ENCODE measurements at places on chromosomes 5 and 9.

- peak; percentile 91 for DNase-seq
Measured at GRCh38 chr9:132406554-132407122, at the start of gene TTF1. Gene TTF1, minus strand, starts transcription at chr9:132406840. Its CDS starts 4,019 bp downstream, at chr9:132402821.

DNA sequence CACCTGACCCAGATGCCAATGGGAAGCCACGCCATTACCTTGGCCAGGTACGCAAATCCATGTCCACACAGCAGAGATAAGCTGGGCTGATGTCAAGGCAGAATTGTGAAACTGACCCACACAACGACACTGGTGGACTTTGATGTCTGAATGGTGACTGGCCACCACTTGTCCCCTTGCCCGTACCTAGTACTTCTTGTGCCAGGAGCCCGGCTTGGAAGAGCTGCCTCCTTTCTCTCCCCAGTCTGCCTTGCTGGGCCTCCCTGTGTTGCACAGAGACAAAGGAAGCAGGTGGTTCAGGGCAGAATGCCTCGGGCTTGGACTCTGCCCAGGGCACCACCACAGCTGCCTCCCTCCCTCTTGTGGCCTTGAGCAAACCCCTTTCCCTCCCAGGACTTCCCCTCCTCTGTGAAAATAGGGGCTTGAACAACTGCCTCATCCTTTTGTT, 23.3 kb downstream of the PTGES2 start:
- DNase-seq, result no peak

GRCh38 chr5:59842999-59843398, 50.5 kb downstream of the PDE4D start:
- DNase-seq, result no peak

DNA sequence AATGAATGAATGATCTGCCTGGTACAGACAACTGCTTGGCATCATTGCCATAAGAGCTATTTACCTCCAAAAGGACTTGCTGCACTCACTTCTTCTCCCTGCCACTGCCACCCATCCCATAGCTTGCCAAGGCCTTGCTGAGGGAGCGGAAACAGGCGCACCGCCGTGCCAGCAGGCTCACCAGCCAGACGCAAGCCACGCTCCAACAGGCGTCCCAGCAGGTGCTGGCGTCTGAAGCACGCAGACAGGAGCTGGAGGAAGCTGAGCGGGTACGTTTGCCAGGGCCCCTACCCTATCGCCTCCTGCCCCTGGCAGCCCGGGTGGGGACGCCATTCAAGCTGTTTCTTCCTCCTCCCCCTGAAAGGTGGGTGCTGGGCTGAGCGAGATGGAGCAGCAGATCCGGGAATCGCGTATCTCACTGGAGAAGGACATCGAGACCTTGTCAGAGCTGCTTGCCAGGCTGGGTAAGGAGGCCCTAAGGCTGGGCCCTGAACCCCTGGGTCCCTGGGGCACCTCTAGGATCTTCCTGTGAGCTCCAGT, 8.9 kb upstream of the AIF1L start:
- DNase-seq, result no peak

GRCh38 chr9:129998491-129999140, 44.4 kb downstream of the FNBP1 start:
- no peak for DNase-seq

DNA sequence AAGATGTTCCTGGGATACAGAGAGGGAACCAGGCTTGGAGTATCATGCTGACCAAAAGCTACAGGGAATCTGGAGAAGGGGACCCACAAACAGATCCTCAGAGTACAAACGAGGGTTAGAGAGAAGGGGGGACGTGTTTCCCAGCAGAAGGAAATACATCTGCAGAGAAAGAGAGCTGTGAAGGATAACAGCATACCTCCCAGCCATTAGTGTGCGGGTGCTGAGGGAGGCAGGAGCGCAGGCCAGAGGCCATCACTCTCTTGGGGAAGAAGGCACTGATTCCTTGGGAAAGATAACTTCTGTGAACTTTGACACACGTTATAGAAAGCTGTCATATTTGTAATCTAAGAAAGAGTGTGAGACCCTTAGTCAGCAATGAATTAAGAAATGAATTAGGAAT, 96.9 kb downstream of the KCNN2 start:
- DNase-seq, result no peak

GRCh38 chr9:92534674-92535073, 1.1 kb downstream of the ECM2 start:
- DNase-seq, result no peak

- DNase-seq, result peak; percentile 31
Measured at GRCh38 chr5:125199968-125200865, 453.8 kb upstream of the ZNF608 start.

GRCh38 chr5:115068239-115069086, 101.2 kb downstream of the TRIM36 start:
- DNase-seq, result peak; percentile 86

DNA sequence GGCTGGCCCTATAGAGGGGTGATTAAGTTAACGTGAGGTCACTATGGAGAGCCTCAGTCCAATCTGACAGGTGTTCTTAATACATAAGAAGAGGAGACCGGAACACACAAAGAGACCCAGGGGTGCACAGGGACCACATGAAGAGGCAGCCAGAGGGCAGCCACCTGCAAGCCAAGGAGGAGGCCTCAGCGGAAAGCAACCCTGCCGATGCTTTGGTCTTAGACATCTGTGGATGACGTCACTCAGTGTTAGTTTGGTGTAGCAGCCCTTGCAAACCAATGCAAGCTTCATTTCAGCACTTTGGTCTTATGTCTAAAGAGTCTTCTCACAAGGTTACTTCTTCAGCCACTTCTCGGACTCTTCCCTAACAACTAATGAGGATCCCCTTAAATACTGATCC, 47.6 kb upstream of the GRHPR start:
- DNase-seq, result no peak

GRCh38 chr9:137820161-137820855, 57.3 kb upstream of the CACNA1B start:
- peak; percentile 6 for DNase-seq

DNA sequence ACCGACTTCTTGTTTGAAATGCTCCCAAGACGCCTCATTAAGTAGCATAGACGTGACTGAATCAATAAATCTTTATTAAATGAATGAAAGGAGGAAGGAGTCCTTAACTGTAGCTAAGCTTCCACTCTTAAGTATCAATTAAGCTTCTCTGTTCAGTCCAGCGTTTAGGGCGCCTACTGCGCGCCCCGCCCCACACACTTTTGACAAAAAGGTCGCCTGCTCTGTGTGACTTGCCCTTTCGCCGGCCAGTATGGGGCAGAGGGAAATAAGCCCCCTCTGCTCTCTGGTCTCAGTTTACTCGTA, 662 bp upstream of the DOLPP1 start:
- DNase-seq, result no peak

- no peak for DNase-seq
Measured at GRCh38 chr5:168801567-168801966, 222.4 kb upstream of the PANK3 start.

GRCh38 chr5:151427258-151427657, 20.1 kb upstream of the SLC36A1 start:
- DNase-seq, result no peak

GRCh38 chr9:77403239-77403638, 225.9 kb downstream of the VPS13A start:
- DNase-seq, result no peak

DNA sequence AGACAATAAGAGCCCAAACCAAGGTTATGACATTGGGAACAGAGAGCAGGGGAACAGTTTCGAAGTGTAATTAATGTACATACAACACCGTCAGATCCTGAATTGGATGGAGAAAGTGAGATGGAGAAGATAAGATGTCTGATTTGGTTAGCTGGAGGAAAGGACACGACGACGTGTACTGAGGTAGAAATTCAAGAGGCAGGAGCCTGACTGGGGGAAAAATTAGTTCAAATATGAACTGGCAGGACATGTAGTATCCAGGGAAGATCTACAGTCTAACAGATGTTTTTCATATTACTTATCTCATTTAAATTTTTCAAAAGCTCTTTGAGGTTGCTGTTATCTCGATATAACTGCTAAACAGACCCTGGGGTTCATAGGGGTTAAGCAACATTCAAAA, 114.7 kb downstream of the TMEM232 start:
- no peak for DNase-seq

DNA sequence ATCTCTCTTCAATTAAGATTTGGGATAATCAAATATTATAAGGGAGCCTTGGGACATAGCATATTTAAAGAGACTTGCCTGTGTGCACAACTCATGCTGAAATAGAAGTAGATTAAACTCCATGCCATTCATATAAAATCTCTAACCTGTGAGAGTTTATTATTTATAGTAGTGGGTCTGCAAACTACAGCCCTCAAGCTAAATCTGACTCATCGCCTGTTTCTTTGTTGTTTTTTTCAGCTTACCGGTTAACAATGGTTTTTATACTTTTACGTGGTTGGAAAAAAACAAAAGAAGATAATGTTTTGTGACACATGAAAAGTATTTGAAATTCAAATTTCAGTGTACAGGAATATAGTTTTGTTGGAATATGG, 61.9 kb upstream of the GHR start:
- no peak for DNase-seq

DNA sequence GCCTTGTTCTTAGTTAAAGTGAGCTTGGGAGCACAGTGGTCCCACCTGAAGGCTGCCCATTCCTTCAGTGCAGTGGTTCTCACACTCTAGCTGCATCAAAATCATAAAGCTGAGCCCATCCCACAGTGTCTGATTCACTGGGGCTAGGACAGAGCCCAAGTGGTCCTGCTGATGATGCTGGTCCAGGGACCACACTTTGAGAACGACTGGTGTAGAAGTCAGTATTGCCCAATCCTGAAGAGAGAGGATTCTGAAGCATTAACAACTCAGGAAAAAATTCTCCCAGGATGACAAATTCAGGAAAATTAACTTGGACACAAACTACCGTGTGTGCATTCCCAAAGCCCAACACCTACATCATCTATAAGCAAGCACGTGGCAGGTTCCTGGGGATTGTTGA, 176.2 kb downstream of the GABBR2 start:
- DNase-seq, result no peak

DNA sequence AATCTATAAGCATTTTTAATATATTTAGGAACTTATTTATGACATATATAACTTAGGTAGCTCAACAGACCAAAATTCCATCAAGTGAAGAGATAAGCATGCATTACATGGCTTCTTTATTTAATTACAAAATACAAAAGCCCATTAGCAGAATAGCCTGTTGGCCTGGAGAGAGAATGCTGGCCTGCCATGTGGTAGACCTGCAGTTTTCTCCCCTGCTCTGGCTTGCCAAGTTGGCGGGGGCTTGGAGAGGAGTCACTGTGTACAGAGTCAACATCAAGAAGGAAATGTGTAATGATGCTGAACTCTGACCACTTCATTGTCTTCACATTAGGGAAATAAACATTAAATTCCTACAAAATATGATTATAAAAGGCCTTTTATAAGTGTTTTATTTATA, 69.8 kb upstream of the CNTLN start:
- DNase-seq, result no peak

DNA sequence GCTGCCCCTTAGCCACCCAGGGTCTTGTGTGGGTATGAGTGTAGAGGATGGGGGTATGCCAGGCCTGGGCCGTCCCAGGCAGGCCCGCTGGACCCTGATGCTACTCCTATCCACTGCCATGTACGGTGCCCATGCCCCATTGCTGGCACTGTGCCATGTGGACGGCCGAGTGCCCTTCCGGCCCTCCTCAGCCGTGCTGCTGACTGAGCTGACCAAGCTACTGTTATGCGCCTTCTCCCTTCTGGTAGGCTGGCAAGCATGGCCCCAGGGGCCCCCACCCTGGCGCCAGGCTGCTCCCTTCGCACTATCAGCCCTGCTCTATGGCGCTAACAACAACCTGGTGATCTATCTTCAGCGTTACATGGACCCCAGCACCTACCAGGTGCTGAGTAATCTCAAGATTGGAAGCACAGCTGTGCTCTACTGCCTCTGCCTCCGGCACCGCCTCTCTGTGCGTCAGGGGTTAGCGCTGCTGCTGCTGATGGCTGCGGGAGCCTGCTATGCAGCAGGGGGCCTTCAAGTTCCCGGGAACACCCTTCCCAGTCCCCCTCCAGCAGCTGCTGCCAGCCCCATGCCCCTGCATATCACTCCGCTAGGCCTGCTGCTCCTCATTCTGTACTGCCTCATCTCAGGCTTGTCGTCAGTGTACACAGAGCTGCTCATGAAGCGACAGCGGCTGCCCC, 2.6 kb downstream of the SLC35A4 start:
- no peak for DNase-seq

- DNase-seq, result no peak
Measured at GRCh38 chr5:165795073-165795472, 2289.7 kb downstream of the MAT2B start.

- DNase-seq, result peak; percentile 38
Measured at GRCh38 chr9:37936965-37937364, 33.0 kb upstream of the SLC25A51 start.

- no peak for DNase-seq
Measured at GRCh38 chr5:881551-881935, 11.1 kb downstream of the BRD9 start.

- no peak for DNase-seq
Measured at GRCh38 chr9:121283856-121284732, 16.1 kb downstream of the GSN start.

All from kidney tubule cell (primary cell).